Fibroblast of upper back skin (primary cell): ENCODE measurements at places on chromosomes 12 and 14.

DNA sequence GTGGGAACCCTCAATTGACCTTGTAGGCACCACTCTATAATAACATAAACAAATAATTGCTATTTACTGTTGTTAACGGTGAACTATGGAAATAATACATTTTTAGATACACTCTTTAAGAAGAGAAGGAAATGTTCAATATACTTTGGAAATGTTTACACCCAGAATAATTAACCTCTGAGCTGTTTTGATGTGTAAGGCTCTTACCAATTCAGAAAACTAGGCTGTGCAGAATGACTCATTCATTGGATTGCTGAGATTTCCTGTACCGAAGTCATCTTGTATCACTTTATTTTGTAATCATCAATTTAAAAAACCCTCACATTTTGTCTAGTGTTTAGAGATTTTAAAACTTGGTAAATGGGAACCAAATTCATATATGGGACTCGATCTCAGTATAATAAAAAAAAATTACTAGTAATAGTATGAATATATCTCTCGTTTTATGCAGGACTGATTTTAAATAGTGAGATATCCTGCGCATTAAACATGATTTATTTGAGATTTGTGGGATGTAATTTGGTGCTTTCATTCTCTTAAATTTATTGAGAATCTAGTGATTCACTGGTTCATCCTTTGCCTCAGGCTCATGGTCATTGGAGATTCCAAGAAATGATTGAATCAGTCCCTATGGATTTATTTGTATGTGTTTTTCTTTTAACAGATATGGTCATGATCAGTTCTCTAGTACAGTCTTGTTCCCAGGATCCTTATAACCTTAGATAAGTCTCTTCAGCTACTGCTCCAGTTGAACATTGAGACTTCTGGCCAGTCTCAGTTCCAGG lies 3.9 kb downstream of the SAMD4A start:
- peak; percentile 84 for DNase-seq

GRCh38 chr14:87005280-87005679 lies 987.7 kb downstream of the GALC start:
- peak; percentile 66 for DNase-seq

DNA sequence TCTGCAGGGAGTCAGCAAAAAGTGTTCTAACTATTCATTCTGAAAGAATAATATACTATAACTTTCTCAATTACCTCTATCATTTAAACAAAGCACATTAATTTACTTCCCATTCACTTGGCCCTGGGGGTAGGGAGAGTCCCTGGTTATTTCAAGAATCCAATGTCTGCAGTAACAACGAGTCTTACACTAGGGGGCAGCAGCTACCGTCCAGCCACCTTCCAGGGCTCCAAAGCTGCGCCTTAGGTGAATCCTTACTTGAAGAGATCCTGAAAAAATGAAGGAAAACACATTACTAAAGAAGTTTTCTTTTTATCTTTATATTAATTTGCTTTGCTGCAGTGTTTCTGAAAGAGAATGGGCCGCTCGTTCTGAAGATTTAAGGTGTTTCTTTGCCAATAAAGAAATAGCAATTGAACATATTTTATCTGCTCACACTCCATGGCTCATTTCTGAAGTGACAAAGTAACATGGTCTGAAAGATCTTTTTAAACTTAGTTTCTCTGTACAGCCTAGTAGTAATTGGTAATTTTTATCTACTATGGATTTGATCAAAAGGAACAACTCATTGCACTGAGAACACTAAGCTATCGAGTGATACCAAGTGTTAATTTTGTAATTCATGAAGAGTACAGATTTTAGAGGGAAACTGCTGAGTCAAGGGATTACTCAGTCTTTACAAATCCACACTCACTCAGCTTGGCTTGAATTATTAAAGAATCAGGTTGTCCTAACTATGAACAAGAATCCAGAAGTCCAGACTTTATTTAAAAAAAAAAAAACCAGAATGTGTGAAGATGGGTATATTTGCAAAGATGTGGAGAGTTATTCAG lies 27.6 kb downstream of the BHLHE41 start:
- DNase-seq = peak; percentile 77

- no peak for DNase-seq
These were observed 10.8 kb downstream of the ISCA2 start for GRCh38 chr14:74504412-74504811.

GRCh38 chr14:104888489-104889374 lies 23.7 kb downstream of the CEP170B start:
- no peak for DNase-seq

- no peak for DNase-seq
These were observed 519.1 kb downstream of the GLT1D1 start for GRCh38 chr12:129372348-129372747.

DNA sequence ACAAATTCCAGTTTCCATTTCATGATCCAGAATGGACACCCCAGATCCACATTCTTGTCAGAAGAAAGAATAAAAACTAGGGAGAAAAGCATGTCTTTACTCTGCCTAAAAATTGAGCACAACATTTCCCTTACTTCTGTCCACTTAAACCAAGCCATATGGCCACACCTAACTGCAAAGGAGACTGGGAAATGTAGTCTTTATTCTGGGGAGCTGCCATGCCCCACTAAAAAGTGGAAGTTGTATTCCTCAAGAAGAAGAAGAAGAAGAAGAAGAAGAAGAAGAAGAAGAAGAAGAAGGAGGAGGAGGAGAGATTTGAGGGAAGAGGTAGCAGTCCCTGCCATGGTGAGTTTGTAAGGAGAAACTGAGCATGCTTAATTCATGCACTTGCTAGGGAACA lies 84.5 kb downstream of the GPR65 start:
- no peak for DNase-seq

GRCh38 chr14:74941676-74942097 lies 13.7 kb downstream of the PGF start:
- DNase-seq = peak; percentile 44

DNA sequence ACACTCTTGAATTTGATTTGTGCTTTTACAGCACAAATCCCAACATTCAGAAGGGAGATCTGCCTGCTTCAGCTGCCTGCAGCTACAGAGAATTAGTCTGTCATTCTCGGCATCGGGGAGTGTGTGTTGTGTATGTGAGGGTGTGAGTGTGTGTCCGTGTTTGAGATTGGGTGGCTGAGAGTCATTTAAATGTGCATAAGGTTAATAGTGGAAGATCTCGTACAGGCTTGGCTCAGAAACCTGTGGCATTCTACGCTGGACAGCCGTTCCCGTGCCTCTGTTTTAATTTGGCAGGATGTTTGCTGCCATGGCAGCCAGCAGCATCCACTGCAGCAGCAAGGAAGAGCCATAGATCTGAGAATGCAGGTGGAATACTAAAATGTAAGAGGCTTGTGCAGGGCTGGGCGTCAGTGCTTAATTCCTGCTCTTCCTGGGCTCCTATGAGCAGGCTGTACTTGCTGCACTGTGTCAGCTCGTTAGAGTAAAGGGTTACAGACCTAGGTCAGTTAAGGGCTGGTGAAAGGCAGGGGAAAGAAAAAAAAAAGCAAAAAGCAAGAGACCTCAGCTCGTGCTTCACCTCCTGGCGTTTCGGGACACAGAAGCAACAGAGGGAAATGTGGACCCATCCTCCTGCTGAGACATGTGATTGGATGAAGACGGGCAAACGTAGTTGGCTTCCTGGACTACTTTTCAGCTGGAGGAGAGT lies 205.4 kb downstream of the NAV3 start:
- DNase-seq = no peak

DNA sequence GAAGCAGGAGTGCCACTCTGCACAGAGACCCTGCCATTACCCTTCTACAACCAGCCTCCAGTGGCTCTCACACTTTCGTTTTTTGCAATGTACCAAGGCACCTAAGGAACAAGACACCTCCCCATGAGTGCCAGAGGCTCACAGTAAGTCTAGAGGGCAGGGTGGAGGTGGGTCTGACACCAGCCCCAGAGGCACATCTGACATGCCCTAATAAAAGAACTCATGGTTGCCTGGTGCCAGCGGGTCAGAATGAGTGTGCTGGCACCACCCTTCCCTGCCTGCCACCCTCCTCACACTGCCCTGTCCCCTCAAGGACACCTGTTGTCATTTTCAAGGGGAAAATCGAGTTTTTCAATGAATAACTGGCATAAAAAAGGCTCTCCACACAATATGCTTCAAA lies 161.2 kb downstream of the FOXN3 start:
- DNase-seq = no peak

- DNase-seq = no peak
These were observed 206.6 kb downstream of the KIF26A start for GRCh38 chr14:104344818-104345620.

- peak; percentile 77 for DNase-seq
These were observed 22.9 kb downstream of the SPTLC2 start for GRCh38 chr14:77593501-77593961.

DNA sequence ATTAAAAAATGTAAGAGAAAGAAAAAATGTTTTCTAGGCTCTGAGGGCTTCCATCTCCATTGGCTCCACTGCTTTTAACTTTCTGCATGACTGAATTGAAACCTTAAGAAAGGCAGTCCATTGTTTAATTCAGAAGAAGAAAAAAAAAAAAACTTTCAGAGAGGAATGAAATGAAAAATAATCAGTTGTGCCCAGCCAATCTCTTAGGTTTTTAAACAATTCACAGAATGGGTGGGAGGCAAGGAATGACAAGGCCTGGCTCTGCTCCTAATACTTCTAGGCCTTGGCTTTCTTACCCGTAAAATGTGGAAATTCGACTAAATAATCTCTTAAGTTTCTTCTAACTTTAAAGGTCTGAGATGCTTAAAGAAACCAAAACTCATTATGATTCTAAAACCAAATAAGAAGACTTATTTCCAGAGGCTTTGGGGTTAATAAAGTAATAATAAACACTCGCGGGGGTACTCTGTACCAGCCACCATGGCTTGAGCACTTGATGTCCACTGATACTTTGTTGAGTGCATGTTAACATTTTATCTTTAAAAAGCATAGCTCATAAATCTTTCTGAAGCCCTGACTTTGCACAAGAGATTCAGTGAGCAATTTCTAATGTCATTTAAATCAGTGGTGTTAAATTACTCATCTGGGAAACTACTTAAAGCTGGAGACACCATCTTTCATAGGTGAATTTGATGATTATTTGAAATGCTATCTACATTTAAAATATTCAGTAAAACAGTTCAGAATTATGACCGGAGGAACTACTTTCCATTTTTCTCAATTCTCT lies 49.6 kb downstream of the STON2 start:
- no peak for DNase-seq

GRCh38 chr12:67411562-67411961 lies 142.4 kb downstream of the CAND1 start:
- DNase-seq = no peak

- DNase-seq = no peak
These were observed 458.4 kb upstream of the RGS6 start for GRCh38 chr14:71473843-71474242.

GRCh38 chr14:65879248-65880009 lies 466.9 kb downstream of the FUT8 start:
- DNase-seq = peak; percentile 56

- DNase-seq = no peak
These were observed 2.2 kb downstream of the ORAI1 start for GRCh38 chr12:121628536-121628935.

DNA sequence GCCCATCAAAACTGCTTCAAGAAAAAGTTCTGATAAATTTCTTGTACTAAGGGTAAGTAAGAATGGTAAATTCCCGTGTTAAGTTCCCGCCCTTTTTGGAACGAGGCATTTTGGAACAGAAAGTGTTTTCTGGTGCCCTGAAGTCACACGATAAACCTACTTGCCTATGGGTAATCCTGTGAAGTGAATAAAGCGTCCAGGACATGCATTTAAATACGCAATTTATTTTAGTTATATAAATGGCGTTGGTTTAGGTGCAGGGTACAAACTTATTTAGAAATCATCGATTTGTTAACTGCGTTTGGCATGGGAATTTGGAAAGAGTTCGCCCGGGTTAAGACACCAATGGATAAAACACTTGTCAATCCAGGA lies 715 bp upstream of the RAP1B start:
- DNase-seq = peak; percentile 36
